Neuronal stem cell (in vitro differentiated cells): ENCODE measurements at places on chromosomes 12 and 14.

DNA sequence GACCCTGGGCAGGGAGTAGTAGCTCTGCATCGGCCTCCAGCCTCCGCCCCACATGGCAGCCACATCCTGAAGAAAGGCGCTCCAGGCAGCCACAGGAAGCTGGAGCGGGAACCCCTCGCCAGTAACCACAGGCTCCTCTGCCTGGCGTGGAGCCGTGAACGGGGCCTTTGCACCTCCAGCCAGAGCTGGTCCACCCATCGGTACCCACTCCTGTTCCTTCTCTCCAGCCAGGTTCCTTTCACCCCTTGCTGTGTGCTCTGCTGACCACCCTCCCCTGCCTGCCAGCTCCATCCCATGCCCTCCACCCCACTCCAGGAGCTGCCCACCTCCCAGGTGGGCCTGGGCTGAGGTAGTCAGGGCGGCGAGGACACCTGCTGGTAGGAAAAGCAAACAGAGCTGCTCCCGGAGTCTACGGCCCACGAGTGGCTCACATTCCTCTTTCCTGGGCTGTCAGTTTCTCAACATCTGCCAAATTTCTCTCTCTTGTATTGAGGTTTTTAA is 2.7 kb downstream of the TGFB3 start:
- H3K4me3 ChIP-seq, result no peak overlapping the region
- H3K4me1 ChIP-seq, result peaks cover 10% of the 10 kb centered on the region
- no peaks in the 10 kb centered on the region for H3K36me3 ChIP-seq
- no peak overlapping the region for H3K27ac ChIP-seq
- DNase-seq, result no peak
- H3K27me3 ChIP-seq, result no peaks in the 10 kb centered on the region

GRCh38 chr12:105485321-105485910 is 154.9 kb downstream of the C12orf75 start:
- H3K4me3 ChIP-seq, result no peak overlapping the region
- H3K36me3 ChIP-seq, result no peaks in the 10 kb centered on the region
- H3K27me3 ChIP-seq, result no peaks in the 10 kb centered on the region
- H3K27ac ChIP-seq, result no peak overlapping the region
- H3K4me1 ChIP-seq, result peaks cover 3% of the 10 kb centered on the region

- no peaks in the 10 kb centered on the region for H3K36me3 ChIP-seq
- no peak overlapping the region for H3K27ac ChIP-seq
- peak; percentile 56 for DNase-seq
Measured at GRCh38 chr14:88013750-88014349, 8.9 kb downstream of the GPR65 start.

GRCh38 chr12:83538361-83538965 is 851.8 kb downstream of the TMTC2 start:
- H3K36me3 ChIP-seq, result no peaks in the 10 kb centered on the region
- no peak overlapping the region for H3K27ac ChIP-seq
- DNase-seq, result no peak
- H3K27me3 ChIP-seq, result no peaks in the 10 kb centered on the region

DNA sequence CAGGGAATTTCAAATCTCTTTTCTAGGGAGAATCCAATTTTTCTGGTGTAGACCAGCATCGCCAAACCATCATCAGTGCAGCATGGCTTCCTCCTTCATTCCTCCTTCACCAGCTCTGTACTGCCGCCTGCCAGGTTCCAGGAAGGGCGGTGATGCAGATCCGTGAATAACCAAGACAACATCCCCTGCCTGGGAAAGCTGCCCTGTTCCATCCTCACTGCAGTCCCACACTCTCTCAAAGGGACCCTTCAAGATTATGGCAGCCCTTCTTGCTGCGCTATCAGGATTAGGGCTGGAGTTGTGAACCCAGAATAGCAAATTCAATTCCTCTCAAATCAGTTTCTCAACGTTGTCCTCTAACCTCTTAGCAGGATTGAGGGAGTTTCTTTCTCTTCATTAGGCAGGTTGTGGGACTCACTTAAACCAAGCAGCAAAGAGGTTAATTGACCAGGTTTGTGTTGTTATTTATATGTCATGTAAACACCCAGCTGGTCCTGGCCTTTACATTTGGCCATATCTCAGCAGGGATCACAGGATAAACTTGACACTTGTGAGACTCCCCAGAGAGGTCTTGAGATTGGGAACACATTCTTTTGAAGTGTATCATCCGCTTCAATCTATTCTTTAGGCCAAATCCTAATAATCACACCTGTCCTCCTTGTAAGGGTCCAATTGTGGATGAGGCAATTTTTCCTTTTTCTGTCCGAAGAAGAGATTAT is 26.2 kb downstream of the TMEM30B start:
- peaks cover 12% of the 10 kb centered on the region for H3K27me3 ChIP-seq
- H3K4me1 ChIP-seq, result peaks cover 2% of the 10 kb centered on the region
- no peak overlapping the region for H3K4me3 ChIP-seq

GRCh38 chr14:65940056-65940735 is 527.7 kb downstream of the FUT8 start:
- no peak overlapping the region for H3K27ac ChIP-seq
- no peaks in the 10 kb centered on the region for H3K4me1 ChIP-seq
- no peaks in the 10 kb centered on the region for H3K36me3 ChIP-seq
- H3K4me3 ChIP-seq, result no peak overlapping the region

GRCh38 chr12:115998119-115998633 is 279.3 kb downstream of the MED13L start:
- DNase-seq, result peak; percentile 43
- H3K27me3 ChIP-seq, result no peaks in the 10 kb centered on the region
- no peak overlapping the region for H3K4me3 ChIP-seq
- peaks cover 9% of the 10 kb centered on the region for H3K36me3 ChIP-seq
- H3K4me1 ChIP-seq, result no peaks in the 10 kb centered on the region

- H3K4me1 ChIP-seq, result no peaks in the 10 kb centered on the region
- no peak overlapping the region for H3K27ac ChIP-seq
- no peaks in the 10 kb centered on the region for H3K36me3 ChIP-seq
- DNase-seq, result no peak
Measured at GRCh38 chr12:96473394-96474093, 15.8 kb upstream of the CFAP54 start.

DNA sequence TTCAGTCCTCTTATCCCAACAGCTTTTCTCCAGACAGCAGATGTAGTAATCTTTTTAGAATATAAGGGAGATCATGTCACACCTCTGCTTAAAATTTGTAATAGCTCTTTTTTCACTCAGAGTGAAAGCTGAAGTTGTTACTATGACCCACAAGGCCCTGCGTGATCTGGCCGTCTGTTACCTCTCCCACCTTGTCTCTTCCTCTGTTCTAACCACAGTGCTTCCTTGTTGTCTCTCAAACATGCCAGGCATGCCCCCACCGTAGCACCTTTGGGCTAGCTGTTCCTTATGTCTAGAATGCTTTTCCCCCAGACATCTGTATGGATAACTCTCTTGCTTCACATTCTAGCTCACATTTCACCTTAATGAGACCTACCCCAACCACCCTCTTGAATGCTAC is 6.5 kb downstream of the NECAP1 start:
- H3K4me1 ChIP-seq, result no peaks in the 10 kb centered on the region
- no peaks in the 10 kb centered on the region for H3K27me3 ChIP-seq
- no peak overlapping the region for H3K27ac ChIP-seq

- H3K36me3 ChIP-seq, result no peaks in the 10 kb centered on the region
- no peaks in the 10 kb centered on the region for H3K27me3 ChIP-seq
- peaks cover 15% of the 10 kb centered on the region for H3K4me1 ChIP-seq
- DNase-seq, result no peak
- no peak overlapping the region for H3K27ac ChIP-seq
- H3K4me3 ChIP-seq, result no peak overlapping the region
Measured at GRCh38 chr12:94191811-94192210, 43.4 kb downstream of the PLXNC1 start.

DNA sequence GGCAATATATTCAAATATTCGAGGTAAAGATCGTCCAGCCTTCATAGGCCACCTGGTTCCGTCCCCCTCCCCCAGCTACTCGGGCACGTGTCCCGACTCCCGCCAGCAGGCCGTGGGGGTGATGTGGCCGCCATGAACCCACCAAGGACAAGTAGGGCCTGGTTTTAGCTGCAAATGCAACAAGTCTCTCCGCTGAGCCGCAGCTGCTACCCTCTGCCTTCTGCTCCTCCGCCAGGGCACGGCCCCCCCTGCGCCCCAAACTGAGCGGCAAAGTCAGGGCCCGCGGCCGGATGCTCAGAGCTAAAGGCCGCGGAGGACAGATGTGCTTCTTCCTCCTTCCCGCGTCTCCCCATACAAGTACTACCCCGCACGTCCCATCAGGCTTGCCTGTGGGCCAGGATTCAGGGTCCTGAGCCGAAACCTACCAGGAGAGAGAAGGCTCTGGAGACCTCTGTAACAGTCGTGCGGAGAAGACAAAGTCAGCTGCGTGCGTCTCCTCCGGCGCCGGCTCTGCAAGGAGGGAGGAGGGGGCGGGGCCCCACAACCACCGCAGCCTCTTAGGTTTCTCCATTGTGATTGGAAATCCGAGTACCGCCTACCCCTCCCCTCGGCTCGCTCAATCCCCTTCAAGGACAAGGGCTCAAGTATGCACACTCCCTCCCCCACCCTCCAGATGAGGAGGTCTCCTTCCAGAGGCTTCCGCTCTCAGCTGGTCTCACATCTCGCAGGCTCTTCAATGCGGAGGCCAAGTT is at the start of gene LDHB:
Gene LDHB, minus strand, starts transcription at position 517 of the 752 bp plus-strand sequence. CDS start 3,171 bp downstream, outside the sequence.
- no peaks in the 10 kb centered on the region for H3K4me1 ChIP-seq
- peaks cover 41% of the 10 kb centered on the region for H3K36me3 ChIP-seq
- peak within 1 kb of the TSS; percentile 84 for H3K4me3 ChIP-seq
- H3K27ac ChIP-seq, result peak within 1 kb of the TSS; percentile 96
- H3K27me3 ChIP-seq, result no peaks in the 10 kb centered on the region

DNA sequence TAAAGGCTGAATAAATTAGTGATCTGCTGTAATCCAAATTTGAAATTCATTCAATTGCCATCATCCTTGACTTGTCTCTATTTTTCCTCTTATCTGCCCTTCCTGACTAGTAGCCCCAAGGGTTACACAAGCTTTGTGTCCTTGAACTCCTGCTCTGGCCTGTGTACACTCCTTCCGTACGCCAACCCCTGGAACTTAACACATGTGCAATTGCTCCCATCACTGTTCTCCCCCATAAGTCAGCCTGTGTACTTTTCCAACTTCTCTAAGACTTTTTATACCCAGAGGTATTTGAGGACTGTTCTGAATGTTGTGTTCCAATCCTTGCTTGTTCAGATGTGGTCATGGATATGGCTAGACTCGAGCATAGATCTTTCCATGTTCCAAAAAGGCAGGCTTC is 171.1 kb upstream of the G2E3 start:
- H3K4me1 ChIP-seq, result no peaks in the 10 kb centered on the region
- no peak for DNase-seq
- H3K36me3 ChIP-seq, result no peaks in the 10 kb centered on the region
- no peaks in the 10 kb centered on the region for H3K27me3 ChIP-seq

GRCh38 chr14:73058922-73059673 is 764 bp downstream of the RBM25 start:
- no peaks in the 10 kb centered on the region for H3K27me3 ChIP-seq
- peak overlapping the region; percentile 95 for H3K27ac ChIP-seq
- peaks cover 41% of the 10 kb centered on the region for H3K36me3 ChIP-seq

GRCh38 chr14:31071151-31071550 is 45.0 kb upstream of the STRN3 start:
- peaks cover 11% of the 10 kb centered on the region for H3K36me3 ChIP-seq
- no peak overlapping the region for H3K4me3 ChIP-seq
- DNase-seq, result no peak
- H3K27me3 ChIP-seq, result no peaks in the 10 kb centered on the region

GRCh38 chr12:67765776-67766766 is 117.5 kb downstream of the DYRK2 start:
- no peaks in the 10 kb centered on the region for H3K27me3 ChIP-seq
- H3K4me1 ChIP-seq, result no peaks in the 10 kb centered on the region
- DNase-seq, result no peak
- no peak overlapping the region for H3K27ac ChIP-seq
- no peaks in the 10 kb centered on the region for H3K36me3 ChIP-seq
- no peak overlapping the region for H3K4me3 ChIP-seq

DNA sequence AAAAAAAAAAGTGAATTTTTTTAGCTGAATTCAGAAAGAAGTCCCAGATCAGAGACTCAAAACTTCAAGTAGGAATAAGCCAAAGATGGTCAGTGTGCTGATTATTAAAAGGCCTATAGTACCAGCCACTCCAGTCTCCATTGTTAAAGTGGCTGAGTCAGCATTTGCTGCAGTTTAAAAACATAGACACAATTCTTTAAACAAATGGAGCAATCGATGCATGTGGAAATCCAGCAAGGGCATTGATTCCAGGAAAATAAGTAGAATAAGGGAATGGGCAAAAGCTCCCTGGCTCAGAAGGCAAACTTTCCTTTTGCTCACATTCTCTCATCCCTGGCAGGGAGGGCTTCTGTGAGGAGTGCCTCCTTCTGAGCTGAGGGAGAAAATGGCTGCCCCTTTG is 317.6 kb downstream of the LRIG3 start:
- H3K27ac ChIP-seq, result no peak overlapping the region
- H3K27me3 ChIP-seq, result no peaks in the 10 kb centered on the region
- no peaks in the 10 kb centered on the region for H3K4me1 ChIP-seq
- no peaks in the 10 kb centered on the region for H3K36me3 ChIP-seq
- no peak overlapping the region for H3K4me3 ChIP-seq
- DNase-seq, result no peak

- H3K27me3 ChIP-seq, result no peaks in the 10 kb centered on the region
- H3K36me3 ChIP-seq, result no peaks in the 10 kb centered on the region
- no peak for DNase-seq
- no peak overlapping the region for H3K4me3 ChIP-seq
- H3K4me1 ChIP-seq, result peaks cover 1% of the 10 kb centered on the region
- H3K27ac ChIP-seq, result no peak overlapping the region
Measured at GRCh38 chr12:5343711-5344110, 88.2 kb upstream of the NTF3 start.

DNA sequence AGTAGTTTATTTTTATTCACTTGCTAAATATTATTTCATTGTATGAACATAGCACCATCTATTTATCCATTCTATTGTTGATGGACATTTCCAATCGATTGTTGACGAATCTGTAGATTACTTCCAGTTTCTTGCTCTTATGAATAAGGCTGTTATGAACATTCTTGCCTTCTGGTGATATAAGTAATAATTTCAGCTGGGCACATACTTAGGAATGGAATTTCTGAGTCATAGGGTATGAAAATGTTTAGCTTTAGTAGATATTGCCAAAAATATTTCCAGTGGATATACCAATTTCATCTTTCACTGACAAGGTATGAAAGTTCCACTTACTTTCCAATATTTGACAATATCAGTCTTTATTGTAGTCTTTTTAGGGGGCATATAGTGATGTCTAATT is 468.5 kb downstream of the ETNK1 start:
- no peaks in the 10 kb centered on the region for H3K4me1 ChIP-seq
- no peak for DNase-seq
- H3K4me3 ChIP-seq, result no peak overlapping the region
- no peak overlapping the region for H3K27ac ChIP-seq

- H3K27me3 ChIP-seq, result no peaks in the 10 kb centered on the region
- no peak overlapping the region for H3K27ac ChIP-seq
- H3K4me1 ChIP-seq, result no peaks in the 10 kb centered on the region
- H3K36me3 ChIP-seq, result no peaks in the 10 kb centered on the region
- peak overlapping the region; percentile 88 for H3K4me3 ChIP-seq
- no peak for DNase-seq
Measured at GRCh38 chr12:79688376-79689060, 2.2 kb downstream of the PAWR start.

- no peaks in the 10 kb centered on the region for H3K27me3 ChIP-seq
- no peak overlapping the region for H3K4me3 ChIP-seq
- H3K36me3 ChIP-seq, result no peaks in the 10 kb centered on the region
- H3K4me1 ChIP-seq, result peaks cover 10% of the 10 kb centered on the region
- no peak for DNase-seq
Measured at GRCh38 chr12:120067084-120067869, 49.3 kb downstream of the RAB35 start.
